Brain pericyte (primary cell): ENCODE measurements at places on chromosomes 6 and 20.

DNA sequence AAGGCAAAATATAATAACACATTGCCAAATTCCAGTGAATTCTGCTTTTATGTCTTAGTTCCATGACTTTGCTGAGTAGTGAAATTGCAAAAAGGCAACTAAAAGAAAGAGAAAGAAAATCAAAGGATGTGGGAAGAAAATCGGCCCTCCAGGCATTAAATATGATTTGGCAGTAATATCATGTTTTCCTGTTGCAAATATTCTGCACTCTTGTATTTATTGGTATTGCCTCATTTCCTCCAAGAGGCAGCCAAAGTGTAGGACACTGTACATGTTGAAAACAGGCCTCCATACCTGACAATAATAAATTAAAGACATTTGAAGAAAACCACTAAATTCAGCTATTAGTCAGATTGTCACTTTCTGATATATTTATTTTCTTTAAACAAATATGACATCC is 460.0 kb upstream of the NOX3 start:
- no peak for DNase-seq

DNA sequence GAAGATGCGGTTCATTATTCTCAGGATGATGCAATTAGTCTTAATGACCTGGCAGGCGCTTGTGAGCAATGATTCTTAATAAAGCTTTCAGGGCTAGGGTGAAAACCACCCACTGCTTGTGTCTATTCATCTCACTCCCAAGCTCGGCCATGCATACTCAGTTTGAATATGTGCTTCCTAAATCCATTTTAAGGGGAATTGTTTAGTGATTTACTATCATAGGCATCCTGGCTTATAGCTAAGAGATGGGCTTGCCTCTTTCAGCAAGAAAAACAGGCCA is 141.1 kb upstream of the SLC24A3 start:
- no peak for DNase-seq

- DNase-seq = no peak
Measured at GRCh38 chr6:167643223-167643622, 183.5 kb upstream of the AFDN start.

- DNase-seq = no peak
Measured at GRCh38 chr6:167849846-167850459, 23.2 kb downstream of the AFDN start.

GRCh38 chr20:56808732-56809131 is 179.6 kb downstream of the TFAP2C start:
- DNase-seq = no peak
